ENCODE measurements at places on chromosomes 7 and 10.

GRCh38 chr10:114526504-114527238 lies 122.4 kb upstream of the AFAP1L2 start:
- DNase-seq, result peak; percentile 92

GRCh38 chr10:98899018-98899417 lies 336.6 kb downstream of the HPSE2 start:
- DNase-seq, result no peak

DNA sequence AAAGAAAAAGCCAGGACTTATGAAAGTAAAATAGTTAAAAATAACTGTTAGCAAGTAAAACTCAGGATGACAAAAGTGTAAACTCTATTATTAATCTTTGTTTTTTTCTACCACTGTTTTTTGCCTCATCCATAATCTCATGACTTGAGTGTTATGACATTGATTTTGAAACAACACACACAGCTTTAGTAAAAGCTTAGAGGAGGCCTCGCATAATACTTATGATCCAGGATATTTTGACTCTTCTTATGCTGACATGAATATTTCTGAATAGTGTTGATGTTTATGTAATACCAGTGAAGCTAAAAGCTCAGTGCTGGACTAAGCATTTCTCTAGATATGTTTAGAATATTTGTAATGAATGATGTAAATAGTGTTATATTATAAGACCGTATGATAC lies 10.5 kb downstream of the KAT6B start:
- DNase-seq, result no peak

DNA sequence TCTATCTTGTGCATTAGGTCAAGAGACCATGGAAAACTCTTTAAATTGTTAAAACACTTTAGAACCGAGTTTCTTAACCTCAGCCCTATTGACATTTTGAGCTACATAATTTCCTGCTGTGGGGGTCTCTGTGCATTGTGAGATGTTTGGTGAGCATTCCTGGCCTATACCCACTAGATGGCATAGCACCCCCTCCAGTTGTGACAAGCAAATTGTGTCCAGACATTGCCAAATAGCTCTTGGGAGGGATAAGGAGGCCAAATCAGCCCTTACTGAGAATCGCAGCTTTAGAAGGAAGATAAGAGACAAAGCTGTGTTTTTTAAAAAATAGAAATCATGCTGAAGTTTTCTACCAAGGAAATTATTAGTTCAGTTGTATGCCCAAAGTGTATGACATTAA lies 1158.5 kb upstream of the C7orf33 start:
- no peak for DNase-seq

DNA sequence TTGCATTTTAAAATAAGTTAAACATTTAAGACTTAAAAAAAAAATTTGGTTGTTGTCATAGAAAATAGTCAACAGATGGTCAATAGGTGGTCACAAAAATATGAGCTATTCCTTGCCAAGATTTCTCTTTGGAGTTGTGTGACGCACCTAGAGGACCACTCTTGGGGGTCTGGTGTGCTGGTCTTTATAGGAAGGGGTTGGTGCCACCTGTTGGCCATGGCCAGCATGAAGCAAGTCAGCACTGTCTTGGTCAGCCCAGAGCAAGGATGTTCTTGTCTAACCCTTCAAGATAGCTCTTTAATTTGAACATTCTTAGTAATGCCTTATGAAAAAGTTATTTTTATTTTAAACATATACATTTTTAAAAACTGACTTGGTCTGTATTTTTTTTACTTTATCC lies 267.9 kb upstream of the CNTNAP2 start:
- no peak for DNase-seq

DNA sequence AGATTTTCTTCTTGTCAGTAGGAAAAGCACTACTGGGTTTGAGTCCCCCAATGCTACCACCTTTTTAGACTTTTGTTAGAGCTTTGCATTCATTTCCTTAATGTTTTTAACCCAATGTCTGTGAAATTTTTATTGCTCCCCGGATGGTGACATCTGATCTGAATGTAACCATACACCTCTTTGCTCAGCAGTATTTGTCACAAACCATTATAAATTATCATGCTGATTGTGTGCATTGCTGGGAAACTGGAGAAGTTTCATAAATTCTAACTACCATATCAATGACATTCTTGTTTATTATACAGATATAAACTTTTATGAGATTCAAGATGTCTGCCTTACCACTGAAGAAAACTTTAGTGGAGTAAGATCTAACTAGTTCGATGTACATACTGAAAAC lies 8.5 kb downstream of the NRP1 start:
- no peak for DNase-seq

GRCh38 chr7:19982841-19983835 lies 209.7 kb upstream of the TMEM196 start:
- DNase-seq, result peak; percentile 17

DNA sequence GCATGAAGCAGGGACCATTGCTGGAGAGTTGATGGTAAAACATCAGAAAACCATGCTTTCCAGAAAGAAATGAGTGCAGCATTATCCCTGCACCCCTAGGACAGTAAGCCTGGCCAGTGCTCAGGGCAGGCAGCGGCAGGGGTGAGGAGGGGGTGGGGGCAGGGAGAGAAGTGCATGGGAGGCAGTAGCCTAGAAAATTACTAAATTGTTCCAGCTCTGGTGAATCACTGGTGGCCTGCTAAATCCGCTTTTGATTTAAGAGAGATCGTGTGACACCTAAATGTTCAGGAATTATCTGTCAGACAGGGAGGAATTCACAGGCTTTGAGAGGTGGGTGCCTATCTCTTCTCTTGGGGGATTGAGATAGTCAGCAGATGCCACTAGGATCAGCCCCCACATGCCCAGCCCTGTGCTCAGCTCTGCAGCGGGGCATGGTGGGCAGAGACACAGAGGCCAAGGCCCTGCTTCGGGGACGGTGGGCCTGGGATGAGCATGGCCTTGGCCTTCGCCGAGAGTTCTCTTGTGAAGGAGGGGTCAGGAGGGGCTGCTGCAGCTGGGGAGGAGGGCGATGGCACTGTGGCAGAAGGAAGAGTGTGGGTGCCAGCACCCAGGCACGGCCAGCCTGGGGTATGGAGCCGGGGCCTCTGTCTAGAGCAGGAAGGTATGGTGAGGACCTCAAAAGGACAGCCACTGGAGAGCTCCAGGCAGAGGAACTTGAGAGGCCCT lies 5.0 kb upstream of the AQP1 start:
- DNase-seq, result no peak

- no peak for DNase-seq
Observed at GRCh38 chr10:2301227-2301626, 563.9 kb upstream of the ADARB2 start.

DNA sequence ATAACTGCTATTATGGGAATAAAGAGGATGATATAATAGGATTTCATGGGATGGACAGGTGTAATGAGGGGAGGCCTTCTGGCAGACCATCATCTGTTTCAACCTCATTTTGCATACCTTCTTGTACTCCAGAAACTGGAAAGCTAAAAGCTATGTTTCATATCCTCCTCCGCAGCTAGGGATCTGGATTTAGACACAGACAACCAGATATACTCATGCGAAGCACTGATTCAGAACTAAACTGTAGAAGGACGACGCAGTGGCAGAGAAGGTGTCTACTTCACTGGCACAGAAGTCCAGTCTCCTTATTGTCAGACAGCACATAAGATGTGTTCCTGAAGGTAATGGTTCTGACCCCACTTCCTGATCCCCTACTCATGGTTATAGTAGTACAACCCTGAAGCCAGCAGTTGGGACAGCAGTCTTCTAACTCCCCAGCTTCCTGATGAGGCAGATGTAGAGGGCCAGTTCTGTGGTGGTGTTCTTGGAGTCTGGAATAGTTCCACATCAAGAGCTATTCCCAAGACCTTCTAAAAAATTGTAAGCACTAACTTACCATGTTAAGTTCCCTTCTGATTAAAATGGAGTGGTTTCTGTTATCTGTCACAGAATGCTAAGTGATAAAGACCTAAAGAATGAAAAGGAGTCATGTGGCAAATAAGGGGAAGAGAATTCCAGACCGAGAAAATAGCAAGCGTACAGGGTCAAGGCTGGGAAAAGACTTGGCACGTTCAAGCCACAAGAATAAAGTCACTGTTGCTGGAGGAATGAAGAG lies 550.3 kb downstream of the GRM8 start:
- no peak for DNase-seq

DNA sequence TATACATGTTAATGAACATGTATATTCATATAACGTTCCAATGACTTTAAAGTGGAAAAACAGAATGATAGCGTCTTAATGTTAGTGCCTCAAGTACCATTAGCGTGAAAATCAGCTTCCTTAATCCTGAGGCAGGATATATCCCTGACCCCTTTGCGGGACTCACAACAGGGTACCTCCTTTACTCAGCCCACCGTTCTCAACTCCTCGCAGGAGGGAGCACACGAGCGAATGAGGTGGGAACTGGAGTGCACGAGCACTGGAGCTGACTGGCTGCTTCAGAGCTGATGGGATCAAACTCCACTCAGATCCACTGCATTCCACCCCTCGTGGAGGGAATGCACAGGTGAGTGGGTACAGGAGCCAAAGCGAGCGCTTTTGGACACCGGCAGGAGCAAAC lies 36.1 kb downstream of the AVL9 start:
- no peak for DNase-seq

DNA sequence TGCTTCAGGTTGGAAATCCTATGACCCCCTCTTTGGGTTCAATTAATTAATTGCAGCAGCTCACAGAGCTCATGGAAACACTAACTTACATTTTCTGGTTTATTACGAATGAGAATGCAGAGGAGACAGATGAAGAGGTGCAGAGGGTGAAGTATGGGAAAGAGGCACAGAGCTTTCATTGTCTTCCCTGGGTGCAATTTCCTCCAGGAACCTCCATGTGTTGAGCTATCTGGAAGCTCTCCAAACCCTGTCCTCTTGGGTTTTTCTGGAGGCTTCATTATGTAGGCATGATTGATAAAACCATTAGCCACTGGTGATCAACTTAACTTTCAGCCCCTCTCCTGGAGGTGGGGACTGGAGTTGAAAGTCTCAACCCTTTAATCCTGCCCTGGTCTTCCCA lies 133.0 kb upstream of the AUTS2 start:
- DNase-seq, result no peak

DNA sequence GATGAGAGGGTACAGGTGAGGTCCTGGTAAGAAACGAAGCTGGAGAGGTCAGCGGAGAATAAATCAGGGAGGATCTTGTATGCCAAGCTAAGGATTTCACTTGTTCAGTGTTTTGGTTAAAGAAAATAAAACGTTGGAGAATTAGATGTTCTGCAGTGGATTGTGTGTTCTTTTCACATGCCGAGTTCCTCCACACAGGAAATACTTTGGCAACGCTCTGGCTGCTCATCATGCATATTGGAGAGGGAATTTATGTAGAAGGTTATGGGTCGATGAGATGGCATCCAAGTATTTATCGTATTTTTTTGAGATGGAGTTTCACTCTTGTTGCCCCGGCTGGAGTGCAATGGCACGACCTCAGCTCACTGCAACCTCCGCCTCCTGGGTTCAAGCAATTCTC lies 11.0 kb downstream of the RPS24 start:
- DNase-seq, result no peak

DNA sequence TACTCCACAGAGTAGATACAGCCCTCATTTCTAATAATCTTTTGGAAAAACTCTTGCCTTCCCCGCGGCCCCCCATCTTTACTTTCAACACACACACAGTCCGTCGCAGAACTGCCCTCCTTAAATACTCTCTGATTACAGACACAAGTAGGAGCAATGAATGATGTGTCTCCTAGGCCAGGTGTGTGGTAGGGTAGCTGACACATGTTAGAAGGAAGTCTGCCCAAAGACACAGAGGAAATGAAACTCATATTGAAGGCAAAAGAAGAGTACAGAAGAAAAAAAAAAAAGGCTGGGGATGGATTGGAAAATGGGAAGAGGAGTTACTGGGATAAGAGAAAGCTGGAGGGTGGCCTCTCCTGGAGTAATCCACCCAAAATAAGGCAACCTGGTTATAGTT lies 14.6 kb downstream of the OPALIN start:
- no peak for DNase-seq

GRCh38 chr7:153034791-153035190 lies 275.2 kb downstream of the ACTR3B start:
- no peak for DNase-seq

- no peak for DNase-seq
Observed at GRCh38 chr10:72298592-72299519, 25.1 kb downstream of the DDIT4 start.

DNA sequence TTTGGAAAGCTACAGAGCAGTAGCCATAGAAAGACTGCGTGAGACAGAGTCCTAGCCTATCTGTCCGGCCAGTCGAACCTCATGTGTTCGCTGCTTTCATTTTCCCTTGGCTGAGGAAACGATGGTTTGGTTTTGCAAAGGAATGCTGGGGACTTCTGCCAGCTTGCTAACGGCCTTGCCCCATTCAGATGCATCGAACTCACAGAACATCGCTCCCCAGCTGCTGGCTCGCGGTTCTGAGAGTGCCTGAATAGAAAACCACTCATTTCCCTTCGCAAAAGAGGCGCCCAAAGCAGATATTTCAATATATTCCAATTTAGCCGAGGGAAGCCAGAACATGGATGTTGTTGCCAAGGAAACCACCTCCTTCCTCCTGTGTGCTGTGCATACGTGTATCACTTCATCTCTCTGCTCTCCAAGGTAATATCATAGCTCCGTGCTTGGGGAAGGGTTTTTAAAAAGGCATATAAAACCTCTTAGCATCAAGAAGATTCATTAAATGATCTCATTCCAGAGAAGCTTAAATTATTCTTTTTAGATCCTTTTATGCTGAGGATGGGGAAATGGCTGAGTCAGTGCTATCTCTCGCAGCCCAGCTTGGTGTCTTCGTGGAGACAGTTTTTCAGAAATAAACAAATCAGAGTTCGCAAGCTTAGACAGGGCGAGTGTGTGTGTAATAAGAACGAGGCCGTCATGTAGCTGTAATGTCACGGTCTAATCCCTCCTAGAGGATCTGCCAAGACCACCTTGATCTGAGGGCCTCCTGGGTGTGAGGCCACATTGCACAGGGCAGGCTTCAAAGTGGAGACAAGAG lies 215.2 kb downstream of the RPS24 start:
- DNase-seq, result no peak

DNA sequence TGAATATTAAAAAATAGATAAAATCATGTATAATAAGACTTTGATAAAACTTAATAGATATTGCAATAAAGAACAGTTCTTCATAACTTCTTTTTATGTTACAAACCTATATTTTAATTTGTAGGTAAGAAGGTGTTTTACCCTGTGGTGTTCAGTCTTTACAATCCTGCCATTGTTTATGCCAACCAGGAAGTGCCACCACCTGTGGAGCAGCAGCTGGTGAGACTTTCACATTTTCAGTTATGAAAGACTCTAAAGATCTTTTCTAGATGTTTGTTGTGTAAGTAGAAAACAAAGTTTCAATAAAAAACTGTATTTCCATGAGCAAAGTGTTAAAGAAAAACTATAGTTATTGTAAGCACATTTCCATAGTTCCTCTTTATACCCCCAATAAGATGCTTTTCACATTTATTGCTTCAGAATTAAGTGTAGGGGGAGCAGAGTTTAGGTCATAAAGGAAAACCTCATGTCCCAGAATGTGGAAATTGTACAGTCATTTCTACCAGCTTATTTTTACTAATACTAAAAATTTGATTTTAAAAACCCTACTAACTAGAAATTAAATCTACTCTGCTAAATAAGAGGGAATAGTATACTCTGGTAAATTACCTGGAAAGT lies 28.7 kb downstream of the CSGALNACT2 start:
- no peak for DNase-seq

GRCh38 chr10:98880971-98881370 lies 354.7 kb downstream of the HPSE2 start:
- DNase-seq, result no peak

Data from CD4-positive, alpha-beta T cell treated with Interleukin-15 for 1 hour (primary cell).